ENCODE measurements at places on chromosomes 2 and 18.

DNA sequence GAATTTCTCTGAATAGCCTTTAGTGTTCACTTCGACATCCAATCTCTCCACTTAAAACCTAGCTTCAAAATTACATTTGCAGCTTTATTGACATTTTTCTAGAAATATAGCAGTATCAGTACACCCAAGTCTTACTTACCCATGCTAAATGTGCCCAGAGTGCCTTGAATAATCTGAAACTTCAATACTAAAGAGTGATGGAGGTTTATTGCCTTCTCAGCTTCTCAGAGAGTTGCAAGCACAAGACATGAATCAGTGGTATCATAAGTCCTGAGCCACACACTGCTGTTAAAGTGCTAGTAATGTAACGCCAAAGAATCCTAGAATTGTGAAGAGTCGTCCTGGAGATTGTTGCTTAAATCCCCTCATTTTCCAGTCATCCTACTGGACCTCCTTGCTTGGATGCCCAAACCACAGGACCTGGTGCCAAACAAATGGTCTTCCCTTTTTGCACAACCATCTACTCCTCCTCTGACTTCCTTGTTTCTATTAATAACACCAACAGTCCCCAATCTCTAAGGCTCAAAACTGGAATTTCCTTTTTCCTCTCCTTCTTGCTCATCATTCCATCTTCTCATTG is 83.2 kb upstream of the SPATS2L start:
- no peak for DNase-seq

GRCh38 chr2:54560146-54560881 is 104.2 kb downstream of the SPTBN1 start:
- peak; percentile 68 for DNase-seq

DNA sequence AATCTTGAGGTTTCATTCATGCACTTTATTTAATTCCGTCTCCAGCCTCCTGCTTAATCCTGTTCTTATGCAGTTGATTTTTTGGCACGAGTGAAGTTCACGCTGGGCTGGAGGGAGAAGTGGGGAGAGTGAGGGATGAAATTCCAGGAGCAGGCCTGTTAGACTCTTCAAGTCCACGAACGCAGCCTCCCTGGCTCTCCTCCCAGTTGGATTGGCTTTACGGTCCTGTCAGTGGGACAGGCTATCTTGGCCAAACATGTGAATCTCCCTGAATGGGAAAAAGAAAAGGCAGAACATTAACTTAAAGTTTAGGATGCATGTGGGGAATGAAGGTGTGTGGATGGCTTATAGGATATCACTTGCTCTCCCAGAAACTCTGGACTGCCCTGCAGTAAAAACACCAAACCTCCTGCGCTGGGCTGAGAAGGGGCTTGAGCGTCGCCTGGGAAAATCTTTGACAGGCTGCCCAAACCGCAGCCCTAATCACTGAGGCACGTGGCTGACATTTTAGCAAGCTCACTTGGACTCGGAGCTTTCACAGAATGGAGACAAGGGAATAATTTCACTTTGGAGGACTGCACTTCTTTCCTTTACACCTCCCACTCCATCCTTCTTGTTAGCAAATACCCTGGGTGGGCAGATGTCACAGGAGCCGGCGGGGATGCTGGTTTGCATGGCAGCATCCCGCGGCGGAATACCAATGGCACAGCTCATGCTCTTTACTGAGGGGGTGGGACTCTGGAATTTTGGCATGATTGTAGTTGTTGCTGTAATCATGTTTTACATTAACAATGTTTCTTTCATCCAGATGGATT is 93.9 kb downstream of the ACKR3 start:
- DNase-seq: no peak

GRCh38 chr18:10473132-10473531 is 18.7 kb downstream of the APCDD1 start:
- no peak for DNase-seq

Data from inflammatory macrophage (primary cell).